SK-MEL-5 (cell line): ENCODE measurements at places on chromosomes 6 and 20.

GRCh38 chr20:2469991-2470422, 582 bp downstream of the SNRPB start:
- peak; percentile 54 for DNase-seq

GRCh38 chr6:161031721-161032495, 40.3 kb downstream of the MAP3K4 start:
- DNase-seq, result no peak

- no peak for DNase-seq
These were observed 55.2 kb upstream of the KIF13A start for GRCh38 chr6:18042536-18043145.

- DNase-seq, result no peak
These were observed 5.1 kb upstream of the TXLNB start for GRCh38 chr6:139296927-139297326.

- no peak for DNase-seq
These were observed 40.6 kb downstream of the CTNNBL1 start for GRCh38 chr20:37734228-37734985.

GRCh38 chr20:57160985-57161384, 105.5 kb downstream of the BMP7 start:
- DNase-seq, result no peak

GRCh38 chr6:156260815-156261214, 516.4 kb upstream of the ARID1B start:
- DNase-seq, result no peak

DNA sequence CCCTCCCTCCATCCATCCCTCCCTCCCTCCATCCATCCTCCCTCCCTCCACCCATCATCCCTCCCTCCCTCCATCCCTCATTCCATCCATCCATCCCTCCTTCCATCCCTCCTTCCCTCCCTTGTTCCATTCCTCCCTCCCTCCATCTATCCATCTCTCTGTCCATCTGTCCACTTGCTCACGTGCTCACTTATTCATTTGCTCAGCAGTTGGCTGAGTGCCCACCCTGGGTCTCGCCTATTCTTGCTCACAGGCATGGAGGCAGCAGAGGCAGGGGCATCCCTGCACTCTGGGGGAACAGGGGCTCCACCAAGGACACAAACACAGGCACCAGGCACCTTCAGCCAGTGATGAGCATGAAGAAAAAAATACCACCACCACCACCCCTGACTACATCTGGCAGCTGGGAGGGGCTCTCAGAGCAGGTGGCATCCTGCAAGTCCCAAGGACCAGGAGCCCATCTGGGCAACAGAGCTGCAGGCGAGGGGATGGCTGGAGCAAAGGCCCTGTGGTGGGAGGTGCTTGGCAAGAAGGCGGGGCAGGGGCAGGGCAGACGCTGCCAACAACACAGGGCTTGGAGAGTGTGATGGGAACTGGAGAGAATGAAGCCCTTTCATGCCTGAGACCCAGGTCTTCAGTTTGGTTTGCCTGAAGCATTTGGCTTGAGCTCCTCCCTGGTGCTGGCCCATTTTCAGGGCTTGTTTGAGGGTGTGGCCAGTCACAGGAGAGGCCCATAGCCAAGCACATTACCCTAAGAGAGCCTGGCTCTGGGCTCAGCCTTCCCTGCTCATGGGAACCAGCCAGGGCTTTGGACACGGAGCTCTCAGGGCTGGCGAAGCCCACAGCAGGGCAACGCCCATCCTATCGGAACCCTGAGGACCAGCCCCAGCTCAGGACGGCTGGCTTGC, 40.2 kb upstream of the MRGBP start:
- DNase-seq, result peak; percentile 86

DNA sequence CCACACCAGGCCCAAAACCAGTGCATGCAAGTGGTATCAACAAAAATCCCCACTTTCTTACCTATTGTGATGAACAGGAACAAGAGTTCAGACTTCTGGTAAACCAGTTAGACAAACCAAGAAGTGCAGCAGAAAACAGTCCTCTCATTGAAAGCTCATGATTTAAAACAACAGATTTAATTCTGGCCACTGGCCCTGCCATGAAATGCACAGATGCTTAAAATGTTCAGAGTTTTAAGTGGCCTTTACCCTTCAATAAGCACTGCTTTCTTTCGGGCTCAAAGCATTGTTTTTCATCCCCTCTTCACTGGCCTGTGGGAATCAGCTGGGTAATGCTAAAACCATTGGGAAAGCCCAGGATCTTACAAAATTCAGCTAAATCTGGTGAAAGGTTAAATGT, 102.4 kb upstream of the ISM1 start:
- no peak for DNase-seq

DNA sequence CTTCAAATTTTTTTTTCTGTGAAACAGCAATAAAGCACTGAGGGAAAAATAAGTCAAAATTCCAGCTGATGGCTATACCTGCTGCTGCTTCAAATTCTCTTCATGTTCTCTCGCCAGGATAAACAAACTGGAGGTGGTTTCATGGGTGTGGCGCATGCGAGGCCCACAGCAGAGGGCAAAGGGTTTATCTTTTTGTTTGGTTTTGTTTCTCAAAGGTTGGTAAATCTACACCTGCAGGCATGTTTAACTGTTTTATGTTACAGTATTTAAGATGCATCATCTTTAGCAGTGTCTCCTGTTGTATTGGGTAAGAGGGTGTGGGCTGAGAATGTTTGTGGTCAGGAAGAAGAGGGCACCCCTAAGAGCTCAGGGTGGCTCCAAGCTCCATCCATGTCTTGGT, 342.2 kb downstream of the CDH26 start:
- no peak for DNase-seq

DNA sequence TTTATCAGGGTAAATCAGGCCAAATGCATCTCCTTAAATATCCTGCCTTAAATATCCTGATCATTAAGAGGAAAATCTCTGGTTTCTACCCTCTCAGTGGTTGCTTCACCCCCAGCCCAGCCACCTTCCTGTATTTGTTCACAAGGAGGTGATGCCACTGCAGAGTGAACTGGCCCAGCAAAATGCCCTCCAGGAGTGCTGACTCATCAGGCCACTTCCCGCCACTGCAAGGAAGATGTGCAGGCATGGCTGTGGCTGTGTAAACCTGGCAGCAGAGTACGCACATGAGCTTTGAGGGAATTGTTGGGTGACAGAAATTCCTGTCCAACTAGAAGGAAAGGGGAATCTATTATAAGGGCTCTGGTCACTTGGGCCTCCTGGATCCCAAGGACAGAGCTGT, 13.8 kb downstream of the NQO2 start:
- no peak for DNase-seq

- peak; percentile 71 for DNase-seq
These were observed 106.9 kb downstream of the TRDN start for GRCh38 chr6:123529843-123530242.

- DNase-seq, result no peak
These were observed 75.0 kb upstream of the EZR start for GRCh38 chr6:158894193-158894592.

DNA sequence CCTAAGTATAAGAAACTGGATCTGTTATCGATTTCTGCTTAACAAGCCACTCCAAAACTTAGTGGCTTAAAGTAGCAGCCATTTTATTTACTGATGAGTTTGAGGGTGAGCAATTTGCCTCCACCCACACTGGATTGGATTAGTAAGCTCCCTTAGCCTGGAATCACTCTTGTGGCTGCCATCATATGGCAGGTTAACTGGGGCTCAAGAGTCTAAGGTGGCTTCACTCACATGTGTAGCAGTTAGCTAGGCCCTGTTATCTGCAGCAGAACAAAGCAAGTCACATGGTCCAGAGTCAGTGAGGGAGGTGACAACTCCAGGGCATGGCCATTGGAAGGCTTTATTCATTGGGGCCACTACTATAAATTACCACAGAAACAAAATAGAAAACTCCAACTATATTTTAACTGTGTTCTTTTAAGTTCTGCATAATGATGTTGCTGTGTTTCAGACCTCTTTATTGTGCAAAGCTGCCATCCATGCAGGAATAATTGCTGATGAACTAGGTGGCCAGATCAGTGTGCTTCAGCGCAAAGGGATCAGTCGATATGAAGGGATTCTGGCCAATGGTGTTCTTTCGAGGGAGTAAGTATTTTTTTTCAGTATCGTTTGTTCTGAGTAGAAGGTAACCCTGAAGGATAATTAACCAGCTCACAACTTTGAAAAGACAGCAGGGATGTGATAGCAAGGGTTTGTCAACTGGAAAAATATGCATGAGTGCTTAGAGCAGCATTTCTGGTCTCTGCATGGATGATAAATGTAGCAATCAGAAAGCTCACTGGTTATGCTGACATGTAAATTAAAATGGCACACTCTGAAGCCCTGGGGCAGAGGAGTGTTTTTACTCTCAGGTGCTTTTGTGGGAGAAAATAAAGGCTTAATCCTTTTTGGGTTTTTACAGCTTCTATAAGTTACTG, 49.6 kb downstream of the DCBLD1 start:
- DNase-seq, result no peak

DNA sequence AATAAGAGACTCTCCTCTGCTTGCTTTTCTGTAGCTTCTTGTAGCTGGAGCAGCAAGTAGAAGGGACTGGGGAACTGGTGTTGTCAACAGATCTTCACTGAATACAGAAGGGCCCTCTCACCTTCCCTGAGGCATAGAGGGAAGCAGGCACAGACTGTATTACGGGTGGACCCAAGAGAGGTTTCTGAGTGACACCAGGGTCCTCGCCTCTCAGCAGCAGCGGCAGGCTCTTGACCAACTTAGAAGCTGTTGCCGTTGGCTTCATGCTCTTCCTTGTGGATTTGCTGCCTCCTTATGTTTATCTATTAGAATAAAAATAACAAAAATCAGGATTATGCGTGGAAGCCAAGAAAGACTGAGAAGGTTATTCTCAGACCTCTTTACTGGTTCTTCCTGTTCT, 31.7 kb downstream of the GFRA4 start:
- no peak for DNase-seq

DNA sequence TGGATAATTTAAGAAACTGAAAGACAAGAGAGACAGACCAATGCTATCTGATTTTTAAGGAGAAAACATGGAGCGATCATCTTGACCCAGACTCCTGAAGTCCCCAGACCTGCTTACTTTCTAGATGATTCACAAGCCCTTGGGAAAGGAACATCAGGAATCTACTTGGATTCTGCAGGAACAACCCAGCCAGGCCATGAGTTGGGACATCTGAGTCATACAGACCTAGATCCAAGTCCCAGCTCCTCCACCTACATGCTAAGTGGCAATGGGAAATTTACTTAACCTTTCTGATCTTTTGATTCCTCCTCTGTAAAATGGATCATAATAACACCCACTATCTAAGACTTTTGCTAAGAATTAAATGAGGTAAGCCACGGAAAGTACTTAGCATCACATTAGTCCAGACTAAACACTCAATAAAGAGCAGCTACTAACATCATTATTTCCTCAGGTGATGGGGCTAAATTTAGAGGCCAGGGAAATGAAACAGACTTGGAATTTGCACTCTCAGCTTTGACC, 61.0 kb upstream of the MAFB start:
- DNase-seq, result no peak

GRCh38 chr20:325889-326644, 715 bp downstream of the SOX12 start:
- DNase-seq, result peak; percentile 53

GRCh38 chr20:25508083-25508770, 77.1 kb downstream of the NINL start:
- no peak for DNase-seq

DNA sequence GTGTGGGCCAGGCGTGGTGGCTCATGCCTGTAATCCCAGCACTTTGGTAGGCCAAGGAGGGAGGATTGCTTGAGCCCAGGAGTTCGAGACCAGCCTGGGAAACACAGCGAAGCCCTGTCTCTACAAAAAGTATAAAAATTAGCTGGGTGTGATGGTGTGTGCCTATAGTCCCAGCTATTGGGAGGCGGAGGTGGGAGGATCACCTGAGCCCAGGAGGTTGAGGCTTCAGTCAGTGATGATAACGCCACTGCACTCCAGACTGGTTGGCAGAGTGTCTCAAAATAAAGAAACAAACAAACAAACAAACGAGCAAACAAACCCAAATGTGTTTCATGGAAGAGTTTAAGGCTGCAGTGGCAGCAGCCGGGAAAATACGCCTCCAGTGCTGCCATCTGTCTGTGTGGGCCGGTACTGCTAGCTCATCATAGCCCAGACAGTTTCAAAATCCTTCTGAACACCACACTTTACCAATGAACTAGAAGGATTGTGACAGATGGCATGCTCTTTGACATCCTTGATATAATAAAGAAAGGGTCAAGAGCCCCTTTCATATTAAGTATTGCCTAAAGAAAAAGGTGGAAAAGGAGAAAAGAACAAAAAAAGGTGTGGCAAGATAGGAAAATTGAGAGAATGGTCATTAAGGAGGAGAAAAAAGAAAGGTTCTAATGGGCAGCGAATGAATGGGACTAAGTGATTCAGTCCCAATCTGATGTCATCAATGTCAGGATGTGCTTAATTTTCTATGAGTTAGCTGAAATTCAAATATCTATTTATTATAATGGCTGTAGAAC, 298.6 kb downstream of the SYNE1 start:
- peak; percentile 60 for DNase-seq
